H1 (cell line): ENCODE measurements at places on chromosomes 5 and 9.

GRCh38 chr9:7640231-7640630 lies 159.3 kb downstream of the DMAC1 start:
- no peak for DNase-seq

GRCh38 chr5:35821513-35821912 lies 35.2 kb upstream of the IL7R start:
- DNase-seq: no peak

GRCh38 chr5:35457912-35458823 lies 159.5 kb upstream of the SPEF2 start:
- no peak for DNase-seq

GRCh38 chr9:110623462-110624025 lies 44.0 kb upstream of the SVEP1 start:
- DNase-seq: peak; percentile 51

GRCh38 chr5:39102684-39103155 lies 28.5 kb upstream of the RICTOR start:
- DNase-seq: no peak

DNA sequence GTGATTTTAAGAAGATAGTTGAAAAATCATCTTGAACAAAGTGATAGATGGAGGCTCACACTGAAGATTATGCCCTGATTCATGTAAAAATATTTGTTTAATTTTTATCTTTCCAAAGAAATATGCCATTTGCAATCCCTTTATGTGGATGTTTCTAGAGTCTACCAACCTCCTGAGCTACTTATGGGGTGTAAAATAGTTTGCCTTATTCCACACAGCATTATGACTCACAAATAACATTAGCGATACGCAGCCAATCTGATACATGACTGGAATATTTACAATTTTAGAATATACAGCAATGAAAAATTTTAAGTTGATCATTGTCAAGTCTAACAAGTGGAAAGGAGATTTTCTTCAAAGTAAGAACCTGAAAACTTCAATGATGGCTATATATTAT lies 327.5 kb downstream of the EDIL3 start:
- DNase-seq: no peak

GRCh38 chr5:56323505-56323904 lies 90.4 kb upstream of the ANKRD55 start:
- DNase-seq: no peak

DNA sequence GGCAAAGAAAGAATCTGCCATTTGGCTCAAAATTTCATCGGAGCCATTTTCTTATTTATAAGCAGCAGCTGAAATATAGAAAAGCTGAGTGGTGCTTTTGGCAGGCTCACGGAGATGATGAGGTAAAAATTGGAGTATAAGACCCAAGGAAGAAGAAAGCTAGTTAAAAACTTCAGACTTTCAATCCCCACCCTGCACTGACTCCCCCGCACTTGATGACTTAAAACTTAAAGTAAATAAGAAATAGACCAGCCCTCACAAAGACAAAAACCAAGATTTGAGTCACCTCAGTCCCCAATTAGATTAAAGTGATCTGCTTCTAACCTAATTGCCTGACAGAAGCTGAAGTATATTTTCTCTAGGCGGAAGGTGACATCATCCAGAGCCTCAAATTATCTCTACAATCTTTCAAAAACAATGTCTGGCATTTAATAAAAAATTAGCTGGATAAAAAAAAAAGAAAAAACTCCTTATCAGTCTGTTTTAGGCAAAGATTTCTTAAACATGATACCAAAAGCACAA lies 124.0 kb upstream of the PJA2 start:
- no peak for DNase-seq

DNA sequence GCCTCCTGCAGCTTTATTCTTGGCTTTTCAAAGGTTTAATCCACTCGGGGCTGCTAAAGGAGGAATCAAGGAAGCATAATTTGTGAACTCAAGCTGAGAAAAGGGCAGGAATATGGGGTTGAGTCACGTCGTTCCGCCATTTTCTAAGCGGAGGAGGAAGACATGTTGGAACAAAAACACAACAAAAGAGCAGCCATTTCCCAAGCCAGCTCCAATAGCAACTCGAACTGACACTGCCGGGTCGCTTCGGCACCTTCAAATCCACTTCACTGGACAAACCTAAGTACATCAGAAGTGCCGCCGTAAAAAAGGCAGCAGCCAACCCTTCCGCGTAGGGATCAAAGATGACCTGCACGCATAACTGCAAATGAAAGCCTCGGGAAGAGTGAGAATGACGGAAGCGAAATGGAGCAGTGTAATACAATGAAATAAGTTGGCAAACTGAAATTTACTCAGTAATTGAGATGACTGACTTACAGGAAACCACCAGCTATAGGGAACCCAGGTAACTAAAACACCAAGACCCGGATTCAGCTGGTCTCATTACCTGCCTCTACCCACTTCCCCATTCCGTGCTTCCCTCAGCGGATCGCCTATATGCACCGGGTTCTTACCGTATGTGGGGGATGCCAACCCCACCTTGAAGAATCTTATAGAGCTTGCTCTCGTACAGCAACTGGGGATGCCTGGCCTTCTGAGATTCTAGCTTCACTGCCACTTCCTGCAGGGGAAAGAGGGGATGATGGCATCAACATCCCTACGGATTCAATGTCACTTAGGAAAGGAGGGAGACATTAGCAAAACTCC lies 1.6 kb downstream of the CSNK1A1 start:
- no peak for DNase-seq

GRCh38 chr5:59436364-59437148 lies 457.0 kb downstream of the PDE4D start:
- no peak for DNase-seq

GRCh38 chr9:69140123-69140735 lies 33.8 kb upstream of the TJP2 start:
- no peak for DNase-seq

GRCh38 chr9:15927161-15927560 lies 374.3 kb downstream of the CCDC171 start:
- no peak for DNase-seq

GRCh38 chr9:98391867-98392266 lies 136.4 kb upstream of the TBC1D2 start:
- DNase-seq: no peak
